ENCODE measurements at places on chromosomes 3 and 15. TPM values are rescaled to one million over a fixed set of nuclear protein-coding genes. Genes with fewer than 3 reads are reported as not detected.

GRCh38 chr3:122776675-122777468 lies 16.8 kb downstream of the HSPBAP1 start:
- DNase-seq = no peak

DNA sequence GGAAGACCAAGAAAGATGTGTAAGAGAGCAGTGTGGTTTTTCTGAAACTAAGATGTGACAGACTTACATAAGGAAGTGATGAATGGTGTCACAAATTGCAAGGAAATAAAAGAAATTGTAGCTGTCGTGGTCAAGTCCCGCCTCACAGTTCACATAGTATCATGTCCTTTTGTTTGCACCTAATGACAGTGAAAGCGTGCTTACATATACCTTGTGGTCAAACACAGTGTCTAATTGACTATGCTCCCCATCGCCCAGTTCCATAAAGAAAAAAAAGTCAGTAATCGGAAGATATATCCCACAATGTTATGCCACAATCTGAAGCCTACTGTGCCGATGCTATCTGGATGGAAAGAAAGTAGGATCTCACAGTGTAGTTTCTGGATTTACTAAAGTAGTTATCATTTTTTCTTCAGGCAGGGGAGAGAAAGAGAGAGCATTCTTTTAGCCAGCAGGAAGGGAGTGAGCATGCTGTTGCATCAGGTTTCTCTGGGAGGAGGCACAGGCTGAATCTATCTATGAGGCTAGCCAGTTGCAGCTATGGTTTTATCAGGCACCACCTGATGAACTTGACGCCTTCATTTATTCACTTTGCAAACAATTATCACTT lies 9.8 kb upstream of the PLSCR1 start:
- DNase-seq = no peak

DNA sequence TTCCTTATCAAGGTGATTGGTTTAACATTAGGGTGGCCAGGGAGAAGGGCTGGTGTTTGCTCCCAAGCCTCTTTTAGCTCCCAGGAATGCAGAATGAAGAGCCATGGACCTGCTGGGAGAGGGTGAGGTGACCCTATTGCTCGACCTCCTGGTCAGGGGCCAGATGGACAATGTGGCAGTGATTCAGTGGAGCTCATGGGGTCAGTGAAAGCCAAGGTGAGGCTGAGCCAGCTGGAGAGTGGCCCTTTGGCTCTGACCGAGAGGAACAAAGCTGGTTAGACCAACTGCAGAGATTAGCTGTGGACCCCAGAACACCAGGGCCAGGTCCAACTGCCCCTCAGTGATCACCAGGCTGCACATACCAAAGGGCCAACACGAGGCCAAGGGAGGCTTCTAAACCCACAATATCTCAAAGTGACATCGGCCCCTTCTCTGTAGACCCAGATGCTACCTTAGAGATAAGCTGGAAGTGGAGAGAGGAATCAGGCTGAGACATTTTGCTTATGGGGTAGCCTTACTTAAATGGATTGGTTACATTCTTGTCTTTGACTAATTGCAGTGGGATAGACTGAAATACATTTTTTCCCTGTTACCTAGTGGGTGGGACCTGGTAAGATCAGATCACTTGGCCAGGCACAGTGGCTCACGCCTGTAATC lies 15.8 kb upstream of the BTBD1 start:
- DNase-seq = no peak

CHRFAM7A gene
- total RNA-seq = 4.4 TPM

DNA sequence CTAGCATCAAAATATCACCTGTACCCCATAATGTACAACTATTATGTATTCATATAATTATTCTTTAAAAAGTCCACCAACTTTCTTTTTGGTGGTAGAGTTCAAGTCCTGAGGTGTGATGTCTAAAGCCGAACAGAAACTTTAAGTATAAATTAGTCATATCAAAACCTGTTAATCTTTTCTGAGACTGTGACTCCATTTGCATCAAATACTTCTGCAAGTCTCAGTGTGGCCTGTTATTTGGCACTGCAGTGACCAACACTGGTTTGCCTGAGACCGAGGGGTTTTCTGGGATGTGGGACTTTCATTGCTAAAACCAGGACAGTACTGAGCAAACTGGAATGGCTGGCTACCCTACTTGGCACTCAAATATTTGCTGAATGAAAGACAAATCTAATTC lies 7.3 kb downstream of the NGLY1 start:
- no peak for DNase-seq

- DNase-seq = no peak
Measured at GRCh38 chr15:79184465-79184892, 93.9 kb upstream of the RASGRF1 start.

ECE2 gene
- not detected for total RNA-seq

DNA sequence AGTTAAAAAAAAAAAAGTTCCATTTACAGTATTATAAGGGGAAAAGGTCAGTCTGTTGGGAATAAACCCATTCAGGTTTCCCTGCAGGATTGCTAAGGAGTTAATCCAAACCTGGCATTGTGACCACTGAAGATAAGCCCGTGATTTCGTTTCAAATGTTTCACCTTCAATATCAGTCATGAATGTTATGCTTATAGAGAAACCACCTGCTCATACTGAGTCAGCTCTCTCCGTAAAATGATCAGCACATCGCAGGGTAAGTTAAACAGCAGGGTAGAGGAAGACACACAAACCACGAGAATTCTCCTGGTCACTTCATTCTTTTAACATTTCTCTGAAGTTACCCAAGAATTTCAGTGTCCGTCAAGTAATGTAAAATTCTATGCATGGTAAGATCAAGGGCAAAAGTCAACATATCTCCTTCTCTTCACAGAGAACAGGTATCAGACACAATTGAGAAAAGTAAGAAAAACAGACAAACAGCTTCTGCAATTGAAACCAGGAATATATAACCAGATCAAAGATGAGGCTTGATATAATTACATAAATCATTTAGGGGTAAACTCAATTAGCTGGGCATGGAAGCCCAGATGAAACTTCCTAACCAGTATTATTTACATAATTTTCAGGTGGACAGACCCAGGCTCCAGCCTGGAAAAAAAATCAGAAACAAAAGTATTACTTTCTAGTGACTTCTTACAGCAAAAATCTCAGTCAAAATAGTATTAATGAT lies 67.6 kb upstream of the ARHGEF3 start:
- DNase-seq = no peak

- no peak for DNase-seq
Measured at GRCh38 chr15:60255390-60255789, 142.4 kb downstream of the ANXA2 start.

ADAMTS9 gene
- 4.6 TPM for total RNA-seq

DNA sequence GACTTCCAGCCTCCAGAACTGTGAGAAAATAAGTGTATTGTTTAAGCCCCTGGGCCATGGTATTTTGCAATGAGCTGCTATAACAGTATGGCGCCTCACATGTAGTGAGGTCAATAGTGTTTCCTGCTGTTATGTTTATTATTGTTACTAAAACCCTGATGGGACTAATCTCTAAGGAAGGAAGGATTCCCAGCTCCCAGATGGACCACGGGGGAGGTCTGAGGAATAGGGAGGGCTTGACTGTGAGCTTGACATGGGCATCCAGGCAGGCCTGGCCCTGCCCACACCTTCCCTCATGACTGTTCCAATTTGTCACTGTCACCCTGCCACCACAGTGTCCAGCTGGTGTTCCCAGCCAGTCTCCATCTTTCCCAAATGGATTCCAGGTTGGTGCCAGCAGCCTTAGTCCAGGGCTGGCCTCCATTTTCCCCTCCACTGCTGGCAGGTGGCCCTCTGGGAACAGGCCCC lies 14.5 kb upstream of the SLC41A3 start:
- no peak for DNase-seq

RTP3 gene
- total RNA-seq = not detected

DNA sequence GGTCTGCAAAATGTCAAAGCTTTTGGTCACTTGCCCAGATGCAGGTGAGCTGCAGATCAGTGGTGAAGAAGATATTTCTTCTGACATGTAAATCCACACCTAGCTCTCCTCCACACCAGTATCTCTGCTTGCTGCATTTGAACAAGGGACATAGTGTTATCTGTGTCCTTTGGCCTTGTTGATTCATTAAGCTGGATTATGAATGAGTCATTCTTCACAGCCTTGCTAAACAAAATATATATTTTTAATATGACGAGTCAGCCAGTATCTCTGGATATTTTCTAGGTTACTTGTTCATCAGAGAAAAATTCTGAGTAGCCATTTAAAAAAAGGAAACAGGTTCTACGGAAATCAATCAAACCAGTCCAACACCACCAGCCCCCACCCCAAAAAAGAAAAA lies 190.6 kb upstream of the ADAMTS9 start:
- no peak for DNase-seq

IDH3A gene
- total RNA-seq = 48.7 TPM

DNA sequence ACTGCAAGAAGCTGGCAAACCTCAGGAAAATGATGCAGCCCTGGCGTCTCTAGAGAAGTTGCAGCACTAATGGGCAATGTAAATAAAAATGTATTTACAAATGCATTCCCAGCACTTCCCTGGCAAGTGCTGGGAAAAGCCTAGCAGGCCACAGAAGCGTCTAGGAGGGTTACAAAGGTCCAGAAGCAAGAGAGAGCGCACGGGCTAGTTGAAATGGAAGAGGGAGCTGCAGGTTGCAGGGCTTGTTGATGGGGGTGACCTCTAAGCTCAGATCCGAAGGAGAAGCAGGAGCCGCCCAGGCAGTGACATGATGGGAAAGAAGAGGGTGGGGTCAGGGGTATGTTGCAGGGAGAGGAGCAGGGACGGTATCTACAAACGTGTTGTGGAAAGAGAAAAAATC lies 2.7 kb upstream of the KNL1 start:
- DNase-seq = no peak

CTXND1 gene
- total RNA-seq = not detected

SPINT1 gene
- total RNA-seq = 0.87 TPM

SQOR gene
- 10.9 TPM for total RNA-seq

GRCh38 chr3:160981217-160981938 lies 123.8 kb downstream of the B3GALNT1 start:
- no peak for DNase-seq

DNA sequence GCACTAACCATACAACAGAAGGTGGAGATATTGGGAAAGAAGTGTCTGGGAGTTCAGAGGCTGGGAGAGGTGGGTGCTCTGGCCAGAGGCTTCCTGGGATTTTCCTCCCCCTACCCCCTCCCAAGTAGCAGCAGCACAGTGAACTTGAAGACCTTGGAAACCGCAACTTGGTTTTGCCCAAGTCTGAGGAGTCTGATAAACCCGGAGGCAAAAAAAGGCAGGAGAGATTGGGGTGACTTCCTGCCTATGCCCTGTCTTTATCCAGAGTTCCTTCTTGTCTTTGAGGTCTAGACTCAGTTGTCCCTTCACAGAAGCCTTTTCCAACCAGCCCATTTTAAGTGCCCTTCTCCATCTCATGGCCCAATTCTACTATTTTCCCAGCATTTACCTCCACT lies 25.4 kb upstream of the THRB start:
- DNase-seq = no peak

RAB43 gene
- total RNA-seq = 29.7 TPM

IL20RB gene
- 0.94 TPM for total RNA-seq

KIF15 gene
- total RNA-seq = 2.7 TPM

DNA sequence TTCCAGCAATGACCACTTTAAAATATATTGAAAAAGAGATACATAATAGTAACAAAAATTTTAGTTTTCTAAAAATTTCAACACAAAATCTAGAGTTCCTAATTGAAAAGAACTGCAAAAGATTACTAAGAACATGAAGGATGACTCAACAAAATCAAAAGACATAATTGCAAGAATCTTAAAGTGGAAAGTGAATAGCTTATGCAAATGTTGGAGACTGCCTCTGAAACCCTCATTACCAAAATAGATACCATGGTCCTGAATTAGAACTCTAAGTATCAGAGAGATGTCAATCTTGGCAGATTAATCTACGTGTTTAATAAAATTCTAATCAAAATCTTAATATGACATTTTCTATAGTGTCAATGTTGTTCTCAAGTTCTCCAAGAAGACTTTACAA lies 60.7 kb upstream of the SGO1 start:
- no peak for DNase-seq

DNA sequence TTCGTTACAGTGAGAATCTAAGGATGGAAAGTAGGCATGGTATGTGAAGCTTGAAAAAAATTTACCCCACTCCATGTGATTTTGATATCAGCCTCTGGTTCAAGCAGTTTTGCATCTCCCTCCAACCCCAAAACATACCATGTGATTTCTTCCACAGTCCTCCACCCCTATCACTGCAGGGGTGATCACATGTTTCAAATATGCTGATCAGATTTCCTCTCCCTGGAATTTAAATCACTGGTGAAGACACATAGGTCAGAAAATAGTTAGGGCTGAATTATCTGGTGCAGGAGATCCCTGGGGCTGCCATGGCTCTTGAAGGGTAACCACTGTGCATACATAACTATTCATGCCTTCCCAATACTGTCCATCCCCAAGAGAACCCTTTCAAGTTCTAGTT lies 119.7 kb upstream of the THRB start:
- no peak for DNase-seq

DNA sequence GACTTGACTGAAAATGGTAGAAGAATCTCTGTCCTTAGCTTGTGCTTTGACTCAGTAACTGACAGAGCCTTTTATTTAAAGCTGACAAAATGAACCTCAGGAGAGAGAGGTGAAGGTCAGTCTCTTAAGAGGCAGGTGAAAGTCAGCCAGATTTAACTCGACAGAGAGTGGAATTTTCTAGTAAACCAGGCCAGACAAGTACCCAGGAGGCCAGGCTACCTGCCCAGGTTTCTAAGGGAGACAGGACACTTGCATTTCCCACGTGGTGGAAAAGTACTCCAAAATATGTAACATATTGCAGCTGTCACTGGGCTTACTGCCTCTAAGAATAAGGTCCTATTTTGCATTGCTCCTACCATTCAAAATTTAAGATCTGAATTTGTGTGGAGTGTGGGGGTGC lies 167.9 kb downstream of the FMN1 start:
- DNase-seq = no peak

FRMD5 gene
- 1.5 TPM for total RNA-seq

GRCh38 chr3:175590745-175591144 lies 731.6 kb downstream of the NAALADL2 start:
- DNase-seq = no peak

GOLGA6L7 gene
- not detected for total RNA-seq

- DNase-seq = no peak
Measured at GRCh38 chr15:56817321-56818080, 84.2 kb upstream of the ZNF280D start.

LSM3 gene
- 12.8 TPM for total RNA-seq

- no peak for DNase-seq
Measured at GRCh38 chr3:147424581-147425387, 15.6 kb downstream of the ZIC1 start.

POTEB gene
- not detected for total RNA-seq

DNA sequence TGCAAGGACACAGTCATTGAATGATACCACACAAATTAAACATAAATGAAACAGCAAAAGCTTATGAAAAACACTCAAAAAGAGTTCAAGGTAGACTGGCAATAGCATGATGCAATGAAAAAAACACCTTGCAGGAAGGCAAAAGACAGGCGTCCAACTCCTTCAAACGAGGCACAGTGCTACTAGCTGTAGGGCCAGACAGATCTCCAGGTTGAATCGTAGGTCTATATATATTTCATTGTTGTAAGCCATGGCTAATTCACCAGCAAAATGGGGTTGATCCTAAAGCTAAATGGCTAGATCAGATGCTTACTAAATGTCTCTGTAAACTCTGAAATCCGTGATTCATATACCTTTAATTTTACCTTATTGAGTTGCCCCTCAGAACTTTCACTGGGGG lies 94.2 kb downstream of the THRB start:
- DNase-seq = no peak

TMCO5A gene
- total RNA-seq = not detected
